ENCODE measurements at places on chromosomes 13 and 19.

DNA sequence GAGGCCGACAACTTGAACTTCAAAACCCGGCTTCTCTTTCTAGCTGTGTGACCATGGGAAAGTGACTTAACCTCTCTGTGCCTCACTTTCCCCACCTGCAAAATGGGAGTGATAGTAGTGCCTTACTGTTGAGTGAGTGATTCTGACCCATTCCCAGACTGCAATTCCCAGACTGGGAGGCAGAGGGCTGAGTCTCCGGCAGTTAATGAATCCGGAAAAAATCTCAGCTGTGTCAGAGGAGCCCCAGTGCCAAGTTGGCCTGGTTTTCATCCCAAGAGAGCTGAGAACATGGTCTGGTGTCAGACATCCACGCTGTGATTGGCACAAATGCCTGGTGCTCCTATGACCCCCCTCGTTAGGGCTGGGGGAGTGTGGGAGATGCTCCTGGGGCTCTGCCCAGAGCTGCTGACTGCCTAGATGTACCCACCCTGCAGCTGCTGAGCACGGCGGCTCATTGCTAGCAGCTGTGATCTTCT, 50.0 kb downstream of the PIN1 start:
- no peak for DNase-seq

- no peak for DNase-seq
These were observed 25.5 kb downstream of the AP2S1 start for GRCh38 chr19:46824890-46825730.

- DNase-seq: no peak
These were observed 69.3 kb downstream of the NHLRC3 start for GRCh38 chr13:39107561-39107960.

GRCh38 chr13:112711528-112712265, 21.9 kb downstream of the ATP11A start:
- peak; percentile 61 for DNase-seq

DNA sequence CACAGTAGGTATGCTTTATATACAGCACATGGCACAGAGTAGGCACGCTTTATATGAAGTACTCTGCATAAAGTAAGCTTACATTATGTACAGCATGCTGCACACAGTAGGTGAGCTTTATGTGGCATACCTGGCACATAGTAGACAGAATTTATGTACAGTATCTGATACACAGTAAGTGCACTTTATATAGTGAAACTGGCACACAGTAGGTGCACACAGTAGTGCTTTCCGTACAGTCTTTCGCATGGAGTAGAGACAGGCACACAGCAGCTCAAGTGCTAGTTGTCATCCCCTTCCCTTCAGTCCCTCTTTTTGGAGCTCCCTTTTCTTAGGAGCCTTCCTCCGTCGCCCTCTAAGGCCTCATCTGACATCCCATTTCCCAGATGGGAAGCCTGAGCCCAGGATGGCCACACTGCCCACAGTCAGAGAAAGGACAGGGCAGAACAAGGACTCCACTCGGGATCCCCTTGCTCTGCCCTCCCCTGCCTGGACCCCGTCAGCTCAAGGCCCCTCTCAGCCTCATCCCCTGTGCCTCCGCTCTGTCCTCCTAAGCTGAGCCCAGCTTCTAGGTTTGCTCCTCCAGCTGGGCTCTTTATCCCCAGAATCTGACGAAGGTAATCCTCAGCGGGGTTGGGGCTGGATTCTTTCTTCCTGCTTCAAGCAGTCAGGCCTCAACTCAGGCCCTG, 852 bp upstream of the CYP4F12 start:
- DNase-seq: no peak
